ENCODE measurements at places on chromosomes 12 and 14. TPM values are rescaled to one million over a fixed set of nuclear protein-coding genes. Genes with fewer than 3 reads are reported as not detected.

GRCh38 chr14:65396082-65396910, 16.2 kb upstream of the FUT8 start:
- no peaks in the 10 kb centered on the region for H3K27me3 ChIP-seq
- H3K27ac ChIP-seq = no peak overlapping the region
- no peak overlapping the region for H3K4me3 ChIP-seq
- no peak for DNase-seq
- H3K36me3 ChIP-seq = no peaks in the 10 kb centered on the region

The OR4K2 gene
- under 0.01 TPM for polyA plus RNA-seq

The C14orf93 gene
- 17.5 TPM for polyA plus RNA-seq

GRCh38 chr12:66304296-66304900, 2.1 kb downstream of the HELB start:
- no peak for DNase-seq
- H3K36me3 ChIP-seq = no peaks in the 10 kb centered on the region
- peak overlapping the region; percentile 18 for H3K4me3 ChIP-seq
- H3K27ac ChIP-seq = no peak overlapping the region

DNA sequence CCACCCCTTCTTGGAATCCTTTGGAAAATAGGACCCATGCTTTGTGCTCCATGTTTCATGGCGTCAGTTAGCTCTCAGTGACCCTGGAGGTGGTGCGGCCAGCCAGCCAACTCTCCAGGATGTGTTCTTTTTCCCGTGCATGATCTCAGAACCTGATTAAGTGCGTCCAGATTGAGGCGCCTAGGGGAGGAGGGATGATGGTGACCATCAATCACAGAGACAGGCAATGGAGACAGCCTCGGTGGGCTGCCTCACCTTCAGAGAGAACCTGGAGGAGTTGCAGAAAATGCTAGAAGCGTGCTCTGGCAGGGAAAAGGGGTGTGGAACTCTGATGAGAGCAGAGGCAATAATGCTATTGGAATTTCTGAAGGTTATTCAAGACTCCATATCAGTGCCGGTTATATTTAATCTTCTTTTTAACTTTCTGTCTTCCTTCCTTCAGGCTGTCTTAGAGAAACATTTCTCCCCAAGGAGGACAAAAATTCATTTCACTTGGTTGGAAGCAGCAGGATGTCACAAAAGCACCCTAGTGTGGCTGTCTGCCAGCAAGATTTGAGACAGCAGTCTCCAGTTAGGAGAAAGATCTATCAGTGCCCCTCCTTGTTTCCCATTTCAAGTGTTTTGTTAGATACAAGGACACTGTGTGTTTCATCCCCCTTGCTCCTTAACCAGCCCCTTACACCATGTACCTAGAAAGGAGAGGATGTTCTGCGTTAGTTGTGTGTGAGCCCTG, 53.3 kb upstream of the IGF1 start:
- no peaks in the 10 kb centered on the region for H3K4me1 ChIP-seq
- H3K27ac ChIP-seq = no peak overlapping the region
- DNase-seq = no peak
- no peak overlapping the region for H3K4me3 ChIP-seq
- H3K27me3 ChIP-seq = no peaks in the 10 kb centered on the region
- H3K36me3 ChIP-seq = no peaks in the 10 kb centered on the region

DNA sequence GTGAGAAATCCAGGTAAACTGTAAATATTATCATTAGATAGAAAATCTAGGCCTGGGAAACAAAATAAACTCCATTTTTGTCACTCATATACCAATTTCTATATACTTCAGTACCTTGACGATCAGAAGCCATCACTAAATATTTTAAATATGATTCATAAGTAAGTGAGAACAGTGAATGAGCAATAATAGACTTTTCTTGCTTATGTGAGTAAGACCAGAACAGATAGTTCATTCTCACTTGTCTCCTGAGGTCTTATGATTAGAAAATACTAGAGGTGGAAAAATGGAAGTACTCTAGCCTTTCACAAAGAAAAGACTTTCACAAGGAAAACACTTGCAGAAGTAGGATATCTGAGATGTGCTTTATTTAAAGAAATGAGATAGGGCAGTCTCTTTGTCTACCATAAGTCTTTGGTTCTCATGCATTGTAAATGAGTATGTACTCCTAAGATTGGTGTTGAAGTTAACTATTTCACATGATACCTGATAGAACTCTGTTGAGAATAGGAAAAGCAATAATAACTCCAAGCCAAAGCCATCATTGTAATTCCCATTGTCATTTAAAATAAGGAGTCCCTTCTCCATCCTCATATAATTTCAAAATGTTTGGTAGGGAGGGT, 10.1 kb upstream of the SMCO3 start:
- H3K27ac ChIP-seq = no peak overlapping the region
- H3K4me3 ChIP-seq = no peak overlapping the region
- no peaks in the 10 kb centered on the region for H3K4me1 ChIP-seq
- H3K36me3 ChIP-seq = no peaks in the 10 kb centered on the region

- H3K36me3 ChIP-seq = no peaks in the 10 kb centered on the region
- no peaks in the 10 kb centered on the region for H3K4me1 ChIP-seq
Observed at GRCh38 chr14:89900802-89901201, 53.7 kb downstream of the EFCAB11 start.

DNA sequence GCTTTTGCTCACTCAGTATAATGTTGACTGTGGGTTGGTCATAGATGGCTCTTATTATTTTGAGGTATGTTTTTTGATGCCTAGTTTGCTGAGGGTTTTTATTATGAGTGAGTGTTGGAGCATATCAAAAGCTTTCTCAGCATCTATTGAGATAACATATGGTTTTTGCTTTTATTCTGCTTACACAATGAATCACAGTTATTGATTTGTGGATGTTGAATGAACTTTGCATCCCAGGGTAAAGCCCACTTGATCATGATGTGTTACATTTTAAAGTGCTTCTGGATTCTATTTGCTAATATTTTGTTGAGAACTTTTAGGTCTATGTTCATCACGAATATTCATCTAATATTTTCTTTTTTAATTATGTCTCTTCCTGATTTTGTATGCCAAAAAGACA, 1260.3 kb downstream of the TMEM121 start:
- peaks cover 18% of the 10 kb centered on the region for H3K4me1 ChIP-seq
- DNase-seq = no peak
- no peaks in the 10 kb centered on the region for H3K27me3 ChIP-seq
- H3K27ac ChIP-seq = no peak overlapping the region
- H3K4me3 ChIP-seq = no peak overlapping the region

The IL22 gene
- 1.1 TPM for polyA plus RNA-seq

GRCh38 chr14:59622631-59623030, 46.0 kb upstream of the CCDC175 start:
- no peaks in the 10 kb centered on the region for H3K27me3 ChIP-seq
- H3K4me3 ChIP-seq = no peak overlapping the region
- no peak overlapping the region for H3K27ac ChIP-seq
- H3K4me1 ChIP-seq = no peaks in the 10 kb centered on the region

The CLEC12A gene
- 6.8 TPM for polyA plus RNA-seq

- peak within 1 kb of the TSS; percentile 93 for H3K4me3 ChIP-seq
- H3K27ac ChIP-seq = peak within 1 kb of the TSS; percentile 97
- peaks cover 9% of the 10 kb centered on the region for H3K4me1 ChIP-seq
- peaks cover 3% of the 10 kb centered on the region for H3K27me3 ChIP-seq
- peak; percentile 98 for DNase-seq
Observed at GRCh38 chr14:90396341-90397339, at the start of gene CALM1. CALM1 (plus strand) TSS chr14:90397029; CDS start chr14:90397231, 202 bp downstream.

DNA sequence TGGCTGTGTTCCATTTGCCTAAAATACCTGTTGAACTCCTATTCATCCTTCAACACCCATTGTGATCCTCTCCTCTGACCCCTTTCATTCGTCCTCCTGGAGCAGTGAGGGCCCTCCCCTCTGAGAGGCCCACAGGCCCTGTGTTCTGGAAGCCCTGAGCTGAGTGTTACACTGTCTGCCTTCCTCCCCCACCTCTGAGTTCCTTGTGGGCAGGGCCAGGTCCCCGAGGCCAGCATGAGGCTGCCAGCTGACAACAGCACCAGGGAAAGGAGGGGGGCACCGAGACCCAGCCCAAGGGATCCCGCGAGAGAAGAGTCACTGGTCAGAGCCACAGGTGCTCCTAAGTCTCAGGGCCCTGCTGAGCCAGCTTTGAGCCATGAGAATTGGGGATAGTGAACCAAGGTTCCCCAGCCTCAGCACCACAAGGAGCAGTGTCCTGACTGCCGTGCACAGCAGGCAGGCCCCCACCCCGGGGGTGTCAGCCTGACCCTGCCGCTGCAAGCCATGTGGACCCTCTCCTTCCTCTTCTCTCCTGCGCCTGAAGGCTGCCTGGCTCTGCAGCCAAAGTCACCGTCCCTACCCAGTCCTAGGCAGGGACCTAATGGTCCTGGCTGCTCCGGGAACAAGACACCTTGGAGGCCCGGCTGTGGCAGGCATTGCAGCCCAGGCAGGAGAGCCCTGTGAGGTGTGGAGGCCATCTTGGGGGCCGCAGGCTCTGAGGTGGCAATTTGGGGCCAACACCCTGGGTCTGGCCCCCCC, 52.5 kb downstream of the BEGAIN start:
- peaks cover 7% of the 10 kb centered on the region for H3K36me3 ChIP-seq
- H3K27ac ChIP-seq = no peak overlapping the region
- H3K4me1 ChIP-seq = peaks cover 60% of the 10 kb centered on the region
- H3K27me3 ChIP-seq = no peaks in the 10 kb centered on the region
- H3K4me3 ChIP-seq = no peak overlapping the region
- DNase-seq = peak; percentile 59

GRCh38 chr12:105030820-105031807, 45.0 kb downstream of the NOPCHAP1 start:
- H3K27me3 ChIP-seq = no peaks in the 10 kb centered on the region
- no peaks in the 10 kb centered on the region for H3K4me1 ChIP-seq
- H3K4me3 ChIP-seq = no peak overlapping the region
- no peak for DNase-seq
- no peaks in the 10 kb centered on the region for H3K36me3 ChIP-seq
- no peak overlapping the region for H3K27ac ChIP-seq

- peaks cover 10% of the 10 kb centered on the region for H3K4me1 ChIP-seq
- H3K4me3 ChIP-seq = no peak overlapping the region
- no peak for DNase-seq
- no peaks in the 10 kb centered on the region for H3K27me3 ChIP-seq
Observed at GRCh38 chr12:131716282-131716681, 5.4 kb downstream of the SFSWAP start.

DNA sequence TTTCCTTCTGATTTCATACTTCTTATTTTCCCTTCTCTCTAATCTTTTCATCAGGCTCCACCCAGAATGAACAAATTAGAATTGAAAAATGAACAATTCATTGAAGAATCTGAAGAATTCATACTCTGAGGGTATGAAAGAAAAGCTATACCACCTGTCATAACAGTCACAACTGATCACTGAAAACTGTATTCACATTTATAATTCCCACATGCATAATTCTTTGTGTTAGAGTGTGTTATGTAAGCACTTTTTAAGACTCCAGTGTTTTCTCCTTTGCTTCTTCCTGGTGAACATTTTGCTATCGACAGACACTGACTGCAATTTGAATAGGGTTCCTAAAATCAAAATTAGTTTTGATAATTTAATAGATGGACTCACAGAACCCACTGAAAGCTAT, 271.2 kb downstream of the SLC16A7 start:
- no peak for DNase-seq
- H3K4me3 ChIP-seq = no peak overlapping the region
- no peak overlapping the region for H3K27ac ChIP-seq
- no peaks in the 10 kb centered on the region for H3K36me3 ChIP-seq

DNA sequence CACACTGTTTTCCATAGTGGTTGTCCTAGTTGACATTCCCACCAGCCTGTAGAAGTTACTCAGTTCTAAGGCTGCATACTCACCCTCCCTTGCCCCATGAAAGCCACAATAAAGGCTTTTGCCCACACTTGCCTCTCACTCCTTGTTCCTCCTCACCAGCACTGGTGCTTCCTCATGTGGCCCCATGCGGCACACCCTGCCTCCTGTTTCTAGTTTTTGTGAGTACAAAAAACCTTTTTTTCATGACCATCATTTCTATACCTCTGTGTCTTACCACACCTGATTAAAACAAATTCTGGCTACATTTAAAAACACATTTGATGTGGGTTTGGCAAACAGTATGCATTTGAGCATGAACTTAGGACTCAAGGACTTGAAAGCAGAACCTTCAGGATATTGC, 40.7 kb upstream of the RIN3 start:
- H3K27ac ChIP-seq = peak overlapping the region; percentile 19
- no peaks in the 10 kb centered on the region for H3K36me3 ChIP-seq
- no peaks in the 10 kb centered on the region for H3K27me3 ChIP-seq
- no peak overlapping the region for H3K4me3 ChIP-seq
- DNase-seq = no peak

- H3K27me3 ChIP-seq = no peaks in the 10 kb centered on the region
- no peaks in the 10 kb centered on the region for H3K4me1 ChIP-seq
- DNase-seq = no peak
Observed at GRCh38 chr12:78420991-78421390, 443.6 kb upstream of the SYT1 start.

DNA sequence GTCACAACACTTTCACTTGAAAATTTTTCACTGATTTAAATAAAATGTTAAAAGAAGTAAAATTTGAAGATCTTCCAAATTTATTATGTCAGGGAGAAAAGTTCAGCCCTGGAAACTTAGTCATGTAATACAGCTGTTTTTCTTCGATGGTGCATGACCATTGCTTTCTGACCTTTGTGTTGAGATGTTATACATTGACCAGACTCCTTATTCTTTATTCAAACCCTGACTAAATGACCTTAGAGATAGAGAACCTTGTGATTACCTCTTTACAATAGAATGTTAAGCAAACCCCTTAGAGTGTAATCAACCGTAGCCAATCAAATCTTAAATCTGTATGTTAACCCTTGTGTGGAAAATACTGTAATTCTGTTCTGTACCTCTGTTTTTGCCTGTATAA, 34.5 kb downstream of the PLCZ1 start:
- no peak for DNase-seq
- no peaks in the 10 kb centered on the region for H3K4me1 ChIP-seq
- H3K27me3 ChIP-seq = no peaks in the 10 kb centered on the region
- H3K4me3 ChIP-seq = no peak overlapping the region

The PIANP gene
- polyA plus RNA-seq = 0.23 TPM

DNA sequence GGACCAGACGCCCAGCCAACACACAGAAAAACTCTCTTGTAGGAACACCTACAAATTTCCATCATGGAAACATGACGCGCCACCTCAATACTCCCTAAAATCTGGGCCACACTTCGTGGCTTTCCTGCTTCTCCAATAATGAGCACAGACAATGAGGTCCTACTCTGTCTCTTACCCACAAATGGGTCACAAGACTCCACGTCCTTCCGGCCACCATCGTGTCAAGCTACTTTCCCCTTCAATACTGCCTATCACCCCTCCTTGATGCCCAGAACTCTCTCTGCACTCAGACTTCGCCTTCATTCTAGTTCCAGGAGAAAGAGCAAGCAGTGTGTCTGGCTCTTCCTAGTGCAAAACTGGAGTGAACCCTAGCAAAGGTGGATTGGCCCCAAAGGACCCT, 28.1 kb downstream of the SBNO1 start:
- H3K4me3 ChIP-seq = no peak overlapping the region
- H3K27ac ChIP-seq = no peak overlapping the region
- H3K36me3 ChIP-seq = peaks cover 37% of the 10 kb centered on the region
- H3K4me1 ChIP-seq = no peaks in the 10 kb centered on the region
- DNase-seq = no peak
